ENCODE measurements at places on chromosomes 11 and 22.

DNA sequence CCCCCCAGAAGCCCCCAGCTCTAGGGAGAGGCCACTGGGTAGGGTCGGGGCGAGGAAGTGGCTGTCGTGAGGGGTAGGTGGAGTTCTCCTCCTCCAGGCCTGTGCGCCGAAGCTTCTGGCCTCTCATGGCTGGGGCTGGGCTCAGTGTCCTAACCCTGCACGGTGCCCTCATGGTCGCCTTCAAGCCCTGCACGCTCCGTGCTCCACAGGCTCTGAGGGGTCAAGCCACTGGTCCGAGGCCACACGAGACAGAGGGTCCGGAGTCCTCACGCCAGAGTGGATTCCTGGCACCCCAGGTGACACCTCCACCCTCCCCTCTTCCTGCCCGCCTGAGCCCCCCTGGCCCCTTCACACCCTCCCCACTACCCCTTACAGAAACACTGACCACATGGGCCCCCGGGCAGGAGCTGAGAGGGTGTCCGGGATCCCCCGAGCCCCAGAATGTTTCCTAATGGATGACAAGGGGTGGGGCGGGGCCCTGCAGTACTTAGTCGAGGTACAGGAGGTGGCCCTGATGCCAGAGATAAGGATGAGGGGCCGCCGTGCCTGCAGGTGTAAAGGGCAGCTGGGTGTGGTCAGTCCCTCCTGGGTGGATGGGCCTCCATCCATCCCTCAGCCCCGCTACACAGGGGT lies 997 bp upstream of the CDHR5 start:
- no peak for DNase-seq

- no peak for DNase-seq
These were observed 1.2 kb downstream of the PRG3 start for GRCh38 chr11:57379732-57380131.

- no peak for DNase-seq
These were observed 72.8 kb downstream of the TP53I11 start for GRCh38 chr11:44877571-44878497.

- no peak for DNase-seq
These were observed 409.2 kb upstream of the LRRC4C start for GRCh38 chr11:41868606-41869005.

- DNase-seq = no peak
These were observed 5.8 kb downstream of the NRXN2 start for GRCh38 chr11:64717268-64717578.

DNA sequence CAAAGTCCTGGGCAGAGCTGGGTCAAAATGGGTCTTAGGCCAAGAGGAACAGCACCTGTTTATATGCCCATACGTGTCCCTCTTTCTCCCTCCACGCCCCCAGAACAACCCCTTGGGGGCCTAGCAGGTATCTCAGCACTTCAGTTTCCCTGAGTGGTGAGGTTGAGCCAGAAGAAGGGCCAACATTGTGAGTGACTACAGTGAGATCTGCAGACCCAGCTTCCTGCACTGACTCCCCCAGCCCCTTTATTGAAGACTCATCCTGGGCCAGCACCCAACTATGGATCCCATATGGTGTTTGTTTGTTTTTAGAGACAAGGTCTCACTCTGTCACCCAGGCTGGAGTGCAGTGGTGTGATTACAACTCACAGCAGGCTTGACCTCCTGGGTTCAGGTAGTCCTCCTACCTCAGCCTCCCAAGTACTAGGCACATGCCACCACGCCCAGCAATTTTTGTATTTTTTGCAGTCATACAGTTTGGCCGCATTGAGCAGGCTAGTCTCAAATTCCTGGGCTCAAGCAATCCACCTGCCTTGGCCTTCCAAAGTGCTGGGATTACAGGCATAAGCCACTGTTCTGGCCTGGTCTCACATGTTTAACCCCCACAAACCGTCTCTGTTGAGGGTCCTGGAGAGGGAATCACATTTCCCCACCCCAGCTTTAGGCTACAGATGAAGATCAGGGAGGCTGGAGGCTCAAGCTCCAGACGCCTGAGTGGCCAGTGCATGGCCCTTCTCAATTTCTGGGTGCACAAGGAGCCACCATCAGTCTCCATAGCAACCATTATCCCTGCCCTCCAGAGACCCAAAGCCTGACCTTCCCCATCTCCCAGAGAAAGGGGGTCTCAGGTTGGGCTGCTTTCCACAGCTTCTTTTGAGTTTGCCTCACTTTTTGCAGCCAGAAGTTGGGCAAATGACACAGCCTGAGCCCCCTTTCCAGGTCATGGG lies 1.7 kb upstream of the LARGE2 start:
- DNase-seq = no peak

- no peak for DNase-seq
These were observed 29.8 kb downstream of the LMO1 start for GRCh38 chr11:8233691-8234424.

- no peak for DNase-seq
These were observed 14.7 kb downstream of the MGAT3 start for GRCh38 chr22:39471381-39472141.

DNA sequence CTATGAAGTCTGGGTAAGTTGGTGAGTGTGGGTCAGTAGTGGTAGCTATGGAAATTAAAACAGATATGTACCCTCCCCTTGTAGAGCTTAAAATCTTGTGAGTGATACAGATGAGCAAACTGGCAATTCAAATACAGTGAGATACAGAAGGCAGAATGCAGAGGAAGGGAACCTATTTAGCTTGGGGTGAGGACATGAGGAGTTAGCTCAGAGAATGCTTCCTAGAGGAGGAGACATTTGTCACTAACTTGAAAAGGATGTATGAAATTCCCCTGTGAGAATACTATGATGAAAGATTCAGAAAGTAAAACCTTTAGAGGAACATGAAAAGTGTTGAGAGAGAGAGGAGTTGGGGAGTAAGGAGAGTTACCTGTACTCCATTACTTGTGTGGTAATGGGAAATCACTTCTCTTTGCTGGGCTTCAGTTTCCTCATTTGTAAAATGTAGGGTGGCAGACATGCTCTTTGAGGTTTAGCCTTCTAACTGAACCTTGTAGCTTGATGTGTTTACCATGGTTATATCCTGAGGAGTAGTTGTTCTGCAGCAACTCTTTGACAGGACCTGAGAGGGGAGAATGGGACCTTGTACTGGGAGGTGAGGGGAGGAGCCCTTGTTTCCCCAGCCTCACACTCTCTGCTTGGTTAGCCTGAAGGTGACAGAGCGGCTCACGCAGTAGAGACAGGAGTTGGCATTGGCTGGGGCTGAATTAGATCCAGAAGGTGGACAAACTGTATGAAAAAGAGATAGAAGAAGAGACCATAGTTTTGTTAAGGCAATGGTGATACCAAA lies 17.9 kb downstream of the SWAP70 start:
- no peak for DNase-seq

GRCh38 chr22:47608421-47608820 lies 846.0 kb downstream of the TBC1D22A start:
- no peak for DNase-seq

DNA sequence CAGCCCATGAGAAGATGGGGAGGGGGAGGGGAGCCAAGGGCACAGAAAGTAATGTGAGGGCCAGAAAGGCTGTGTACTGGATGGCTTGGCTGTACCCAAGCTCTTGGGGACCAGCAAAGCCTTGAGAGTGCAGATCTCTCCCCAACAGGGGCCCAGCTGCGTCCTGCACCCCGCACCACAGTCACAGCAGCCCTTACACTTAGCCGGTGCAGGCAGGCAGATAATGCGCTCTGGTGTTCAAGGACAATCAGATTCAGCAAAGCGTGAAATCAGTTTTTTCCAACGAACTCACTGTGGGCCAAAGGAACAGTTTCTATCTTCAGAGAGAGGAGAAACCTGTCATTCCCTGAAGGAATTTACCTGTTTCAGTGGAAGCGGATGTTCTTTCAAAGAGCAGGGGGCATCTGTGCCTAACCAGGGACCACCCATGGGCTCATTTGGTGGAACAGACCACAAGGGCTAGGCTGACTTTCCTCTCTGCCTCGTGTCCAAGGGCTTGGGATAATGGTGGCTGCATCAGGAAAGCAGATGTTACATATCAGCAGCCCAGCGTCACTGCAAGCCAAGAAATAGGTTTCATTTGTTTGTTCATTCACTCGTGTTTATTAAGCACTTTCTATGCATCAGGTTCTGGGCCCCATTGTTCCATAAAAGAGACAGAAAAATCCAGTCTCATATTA lies 81.2 kb upstream of the SPON1 start:
- no peak for DNase-seq

DNA sequence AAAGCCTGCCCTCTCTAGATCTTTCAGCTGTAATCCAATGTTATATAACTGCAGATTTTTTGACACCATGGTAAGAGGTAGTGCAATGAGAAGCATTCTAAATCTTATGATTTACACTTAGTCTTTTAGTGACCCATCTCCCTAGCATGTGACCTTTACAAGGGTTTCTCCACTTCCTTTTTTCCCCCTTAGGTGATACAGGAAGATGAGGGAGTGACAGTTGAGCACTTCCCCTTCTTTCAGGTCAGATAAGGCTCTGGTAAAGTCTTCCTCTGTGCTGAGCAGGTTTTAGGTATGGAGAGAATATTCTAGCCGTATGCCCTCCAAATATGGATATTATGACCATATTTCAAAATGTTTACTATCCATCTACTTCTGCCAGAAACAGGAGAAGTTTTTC lies 753.6 kb downstream of the JRKL start:
- DNase-seq = no peak

DNA sequence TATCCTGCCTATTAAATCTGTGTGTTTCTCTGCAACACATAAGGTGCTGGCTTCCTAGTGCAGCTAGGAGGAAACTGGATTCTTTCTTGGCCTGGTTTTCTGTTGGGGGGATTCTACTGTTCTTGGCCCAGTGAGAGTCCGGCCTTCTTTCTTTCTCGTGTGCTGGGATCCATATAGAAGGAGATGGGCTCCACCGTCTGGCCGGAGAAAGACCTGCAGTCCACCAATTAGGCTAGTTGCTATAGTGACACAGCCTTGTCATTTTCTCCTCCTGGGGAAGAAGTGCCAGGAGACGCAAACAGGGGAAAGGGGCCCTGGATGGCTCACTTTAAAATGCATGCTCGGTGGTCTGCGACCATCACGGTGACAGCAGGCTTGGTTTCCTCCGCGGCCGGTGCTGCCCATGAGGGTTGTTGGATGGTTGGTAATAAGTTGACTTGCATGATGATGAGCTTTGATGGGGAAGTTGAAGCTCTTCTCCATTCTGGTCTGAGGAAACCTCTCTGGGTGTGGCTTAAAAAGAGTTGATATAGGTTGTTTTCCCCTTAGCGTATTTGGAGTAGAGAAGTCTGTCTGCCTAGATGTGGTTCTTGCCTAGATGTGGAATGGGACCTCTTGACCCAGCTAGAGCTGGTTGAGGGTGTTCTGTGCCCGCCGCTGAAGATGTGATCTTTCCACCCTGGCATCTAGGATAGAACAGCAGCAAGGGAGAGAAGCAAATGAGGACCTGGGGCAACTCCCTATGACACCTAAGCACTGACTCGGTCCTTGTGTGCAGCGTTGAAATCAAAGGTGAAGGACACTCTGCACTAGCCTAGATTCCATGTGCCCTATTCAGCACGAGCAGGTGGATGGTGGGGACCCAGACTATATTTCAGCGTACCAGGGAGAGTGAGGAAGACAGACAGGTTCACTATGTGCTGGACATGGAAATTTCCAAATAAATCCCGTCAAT lies 1335.0 kb downstream of the BRD1 start:
- no peak for DNase-seq

DNA sequence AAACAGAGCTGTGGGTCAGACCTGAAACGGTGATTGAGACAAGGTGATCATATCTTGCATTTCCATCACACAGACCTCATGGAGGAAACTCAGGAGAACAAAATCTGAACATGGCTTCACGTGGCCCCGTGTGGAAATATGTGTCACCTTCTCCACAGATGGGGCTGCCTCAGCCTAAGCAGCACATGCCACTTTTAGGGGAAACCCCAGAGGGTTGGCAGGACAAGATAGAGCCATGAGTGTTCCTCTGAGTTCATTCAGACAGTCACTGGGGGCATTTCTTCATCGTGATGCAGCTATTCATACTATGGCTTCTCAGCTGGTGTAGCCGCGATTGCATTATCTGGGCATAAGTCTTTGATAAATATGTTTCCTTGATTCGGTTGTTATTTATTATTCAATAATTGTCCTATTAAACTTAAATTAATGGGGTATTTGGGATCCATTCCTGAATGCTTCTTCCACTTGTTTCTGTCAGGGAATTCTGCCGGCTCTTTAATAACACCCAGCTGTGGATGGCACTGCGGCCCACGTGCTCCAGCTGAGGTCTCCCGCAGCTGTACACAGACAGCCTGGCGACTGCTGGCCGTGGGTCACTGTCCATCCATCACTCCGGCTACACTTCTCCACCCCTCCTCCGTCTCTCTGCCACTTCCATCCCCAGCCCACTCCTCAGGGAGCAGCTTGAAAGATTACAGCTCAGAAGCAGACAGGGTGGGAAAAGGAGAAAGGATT lies 485.1 kb downstream of the OPCML start:
- DNase-seq = no peak

GRCh38 chr11:47477323-47477722 lies 28.4 kb upstream of the RAPSN start:
- no peak for DNase-seq

- DNase-seq = no peak
These were observed 272.1 kb downstream of the FAM76B start for GRCh38 chr11:95517453-95517852.

- DNase-seq = no peak
These were observed 14.1 kb downstream of the RBM4 start for GRCh38 chr11:66652651-66653050.

- no peak for DNase-seq
These were observed 38.4 kb downstream of the NAV2 start for GRCh38 chr11:19751055-19751454.

DNA sequence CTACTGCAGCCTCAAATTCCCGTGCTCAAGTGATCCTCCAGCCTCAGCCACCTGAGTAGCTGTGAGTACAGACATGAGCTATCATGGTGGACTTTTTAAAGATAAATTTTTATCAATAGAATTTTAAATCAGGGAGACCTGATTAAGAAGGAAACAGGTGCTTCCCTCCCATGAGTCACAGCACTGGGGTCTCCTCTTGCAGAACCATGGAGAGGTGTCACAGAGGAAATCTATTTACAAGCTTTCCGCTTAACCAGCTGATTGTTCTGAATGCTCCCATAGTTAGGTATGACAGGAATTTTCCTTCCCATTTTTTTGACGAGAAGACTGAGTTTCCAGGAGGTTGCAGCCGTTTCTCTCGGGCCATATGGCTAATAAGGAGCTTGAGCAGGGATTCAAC lies 516.1 kb downstream of the MIAT start:
- no peak for DNase-seq

- no peak for DNase-seq
These were observed 53.4 kb downstream of the ARHGAP42 start for GRCh38 chr11:100740440-100740839.
